ENCODE measurements at places on chromosomes 1 and 21.
A peak's percentile ranks its signal among the peaks of the same experiment; 100 is the strongest.

- no peak for DNase-seq
These were observed 13.9 kb downstream of the PLA2G2F start for GRCh38 chr1:20153000-20153418.

GRCh38 chr1:231867607-231868006 lies 241.0 kb downstream of the DISC1 start:
- DNase-seq, result no peak

GRCh38 chr21:17387030-17387617 lies 125.7 kb upstream of the CXADR start:
- peak; percentile 62 for DNase-seq

- peak; percentile 39 for DNase-seq
These were observed 8.7 kb upstream of the PPP1R15B start for GRCh38 chr1:204420039-204421004.

DNA sequence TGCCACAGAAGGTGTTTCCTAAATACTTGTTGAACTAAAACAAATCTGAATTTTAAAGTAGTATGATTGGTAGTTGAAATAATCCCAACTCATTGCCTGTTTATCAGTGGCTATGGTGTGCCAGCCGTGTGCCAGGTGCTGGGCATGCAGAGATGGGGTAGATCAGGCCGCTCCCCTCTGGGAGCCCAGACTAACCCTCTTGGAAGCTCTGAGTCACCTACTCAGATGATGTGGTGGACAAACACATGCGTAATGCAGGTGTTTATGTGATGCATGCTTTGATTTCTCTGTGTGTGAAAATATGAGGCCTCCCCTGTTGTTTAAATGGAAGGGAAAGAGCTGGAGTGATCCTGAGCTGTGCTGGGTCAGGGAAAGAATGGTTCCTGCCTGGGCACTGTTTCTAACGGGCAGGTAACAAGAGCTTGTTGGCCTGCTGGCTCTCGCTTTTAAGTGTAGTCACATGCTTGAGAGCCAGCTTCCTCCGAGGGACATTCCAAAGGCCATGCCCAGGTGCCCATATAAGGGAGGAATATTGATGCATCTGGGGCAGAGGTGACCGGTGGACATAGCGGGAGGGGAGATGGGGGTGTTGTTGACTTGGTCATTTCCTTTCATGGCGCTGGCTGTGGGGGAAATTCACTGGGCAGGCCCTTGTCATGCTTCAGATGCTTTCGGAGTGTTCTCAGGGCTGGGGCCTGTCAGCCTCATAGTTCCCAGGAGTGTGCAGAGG lies 10.2 kb downstream of the MFN2 start:
- DNase-seq, result peak; percentile 95

DNA sequence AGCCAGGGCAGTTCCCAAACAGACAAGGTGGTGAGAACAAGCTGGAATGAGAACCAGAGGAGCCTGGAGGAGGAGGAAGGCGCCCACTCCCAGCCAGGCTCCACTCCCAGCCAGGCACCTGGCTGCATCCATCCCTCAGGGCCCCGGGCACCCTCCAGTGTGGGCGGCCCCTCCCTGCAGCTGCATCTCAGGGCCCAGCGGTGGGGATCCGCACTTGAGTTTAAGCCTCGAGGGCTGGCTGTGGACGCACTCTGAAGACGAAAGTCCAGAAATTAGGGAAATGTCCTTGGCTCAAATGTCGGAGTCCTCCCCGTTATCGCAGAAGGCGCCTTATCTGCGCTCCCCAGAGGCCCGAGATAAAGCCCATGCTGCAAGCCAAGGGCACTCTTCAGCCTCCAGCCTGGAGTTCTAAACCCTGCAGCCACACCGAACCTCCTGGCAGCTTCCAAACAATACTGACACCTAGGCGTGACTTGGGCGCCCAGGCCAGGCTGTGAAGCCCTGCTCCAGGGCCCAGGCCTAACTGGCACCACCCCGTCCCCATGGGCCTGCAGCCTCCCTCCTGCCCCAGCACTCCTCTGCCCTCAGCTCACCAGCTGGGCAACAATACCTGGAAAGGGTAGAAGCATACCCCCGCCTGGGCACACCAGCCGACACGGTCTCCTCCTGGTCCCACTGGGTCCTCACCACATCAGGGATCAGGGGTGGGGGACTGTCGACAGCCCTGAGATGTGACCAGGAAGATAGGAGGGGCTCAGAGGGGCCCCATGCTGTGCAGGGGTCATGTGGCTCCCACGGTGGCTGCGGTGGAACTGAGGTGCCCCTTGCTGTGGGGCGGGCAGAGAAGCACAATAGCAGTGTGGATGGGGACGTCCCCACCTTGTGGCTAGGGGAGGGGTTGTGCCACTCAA lies 184.8 kb upstream of the VAMP3 start:
- no peak for DNase-seq

- peak; percentile 6 for DNase-seq
These were observed 854 bp upstream of the ZRANB2 start for GRCh38 chr1:71081697-71082080.

DNA sequence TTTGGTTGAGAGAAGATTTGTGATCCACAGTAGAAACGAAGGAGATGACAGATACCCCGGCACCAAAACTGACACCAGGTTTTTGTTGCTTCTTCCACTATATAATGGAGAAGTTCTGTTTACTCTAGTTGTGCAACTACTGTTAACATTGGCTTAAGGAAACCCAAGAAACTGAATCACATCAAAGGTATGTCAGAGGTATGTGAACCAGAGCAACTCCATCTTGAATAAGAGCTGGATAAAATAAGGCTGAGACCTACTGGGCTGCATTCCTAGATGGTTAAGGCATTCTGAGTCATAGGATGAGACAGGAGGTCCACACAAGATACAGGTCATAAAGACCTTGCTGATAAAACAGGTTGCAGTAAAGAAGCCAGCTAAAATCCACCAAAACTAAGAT lies 173.7 kb upstream of the CAMK1G start:
- DNase-seq, result peak; percentile 16

- no peak for DNase-seq
These were observed 54.3 kb downstream of the ABL2 start for GRCh38 chr1:179175011-179175841.

GRCh38 chr1:65478379-65479026 lies 58.0 kb downstream of the LEPR start:
- no peak for DNase-seq

GRCh38 chr1:188825471-188825870 lies 1652.2 kb downstream of the BRINP3 start:
- DNase-seq, result no peak

- no peak for DNase-seq
These were observed 22.3 kb downstream of the KCND3 start for GRCh38 chr1:111967067-111967690.

GRCh38 chr1:94301186-94301585 lies 63.8 kb upstream of the ARHGAP29 start:
- DNase-seq, result no peak

DNA sequence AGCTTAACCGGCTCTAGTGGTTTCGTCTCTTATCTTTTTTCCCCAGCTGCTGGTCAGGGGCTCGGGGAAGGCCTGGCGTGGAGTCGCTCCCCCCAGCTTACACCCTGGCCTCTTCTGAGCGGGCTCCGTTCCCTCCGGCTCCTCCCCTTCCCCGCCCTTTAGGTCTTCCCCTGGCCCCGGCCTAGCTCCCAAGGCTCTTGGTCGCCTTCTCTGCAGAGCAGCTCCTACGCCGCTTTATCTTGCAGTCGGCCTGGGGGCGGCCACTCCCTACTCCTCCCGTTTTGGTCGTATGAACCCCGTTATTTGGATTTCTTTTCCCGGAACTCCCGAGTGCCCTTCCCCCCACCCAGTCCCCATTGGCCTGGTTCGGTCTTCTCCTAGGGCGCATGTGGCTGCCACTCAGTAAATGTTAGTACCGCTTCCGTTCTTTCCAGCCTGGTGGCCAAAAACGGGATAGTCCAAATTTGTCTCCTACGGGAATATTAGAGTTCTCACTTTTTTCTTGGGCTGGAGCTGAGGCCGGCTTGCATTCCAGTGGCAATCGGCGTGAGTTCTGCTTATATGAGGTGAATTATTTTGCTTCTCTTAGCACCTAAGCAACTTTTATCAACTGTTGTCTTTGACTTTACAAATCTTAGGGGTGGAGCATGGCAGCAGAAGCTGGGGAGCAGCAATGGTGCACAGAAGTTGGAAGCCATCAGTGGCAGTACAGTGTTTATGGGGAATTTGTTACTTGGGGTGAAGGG lies 467 bp downstream of the THRAP3 start:
- no peak for DNase-seq

DNA sequence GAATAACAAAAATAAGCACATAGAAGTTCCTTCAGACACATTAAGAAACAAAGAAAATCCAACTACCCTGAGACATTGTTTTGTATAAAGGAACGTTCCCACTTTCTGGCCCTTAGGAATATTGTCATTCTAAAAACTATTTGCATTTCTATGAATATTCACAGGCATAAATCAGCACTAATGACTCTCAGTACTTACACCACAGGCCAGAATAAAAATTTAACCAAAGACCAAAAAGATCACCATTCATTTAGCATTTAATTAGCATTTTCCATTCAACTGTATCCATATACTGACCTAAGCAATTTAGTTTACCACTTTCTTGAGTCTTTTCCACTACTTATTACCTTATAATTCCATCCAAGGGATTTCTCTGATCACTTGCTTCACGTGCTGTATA lies 75.4 kb downstream of the TTLL7 start:
- DNase-seq, result no peak

DNA sequence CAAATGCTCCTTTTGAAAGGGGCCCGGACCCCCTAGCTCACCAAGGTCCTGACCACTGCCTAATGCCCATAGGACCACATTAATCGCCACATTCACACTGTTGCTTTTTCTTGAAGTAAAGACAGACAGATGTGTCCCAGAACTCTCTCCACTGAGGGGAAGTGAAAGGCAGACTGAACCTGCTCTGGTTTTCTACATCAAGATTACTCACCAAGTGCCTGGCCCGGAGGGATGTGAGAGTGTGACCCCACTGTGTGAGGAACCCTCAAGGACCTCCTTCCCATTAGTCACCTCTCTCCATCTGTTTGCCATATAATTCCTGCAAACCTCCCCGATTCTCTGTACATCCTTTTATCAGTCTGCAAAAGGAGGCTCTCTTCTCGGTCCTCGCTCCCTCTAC lies 381.5 kb downstream of the OMA1 start:
- no peak for DNase-seq

- DNase-seq, result no peak
These were observed 24.6 kb upstream of the SLC2A1 start for GRCh38 chr1:42983253-42983652.

GRCh38 chr1:87650306-87650705 lies 321.6 kb downstream of the LMO4 start:
- DNase-seq, result no peak

DNA sequence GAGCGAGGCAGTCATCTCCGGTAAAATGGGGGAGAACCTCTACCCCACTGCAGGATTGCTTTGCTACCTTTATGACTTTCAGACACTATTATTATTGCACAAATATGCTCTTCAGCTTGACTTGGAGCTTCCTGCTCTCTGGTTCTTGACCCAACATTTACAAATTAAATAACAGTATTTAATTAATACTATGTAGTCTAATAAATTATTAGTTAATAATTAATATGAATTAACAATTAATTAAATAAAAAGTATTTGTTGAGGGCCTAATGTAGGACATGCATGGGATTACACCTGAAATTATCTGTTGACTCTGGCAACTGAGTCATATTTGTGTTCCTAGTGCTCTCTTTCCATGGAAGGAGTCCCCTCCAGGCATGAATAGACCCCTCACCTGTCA lies 359.9 kb downstream of the SIPA1L2 start:
- DNase-seq, result no peak

GRCh38 chr1:30758121-30758688 lies 631 bp upstream of the LAPTM5 start:
- no peak for DNase-seq

- no peak for DNase-seq
These were observed 1.7 kb upstream of the KRTAP7-1 start for GRCh38 chr21:30831194-30831765.

GRCh38 chr1:186500804-186501203 lies 39.9 kb upstream of the PDC start:
- no peak for DNase-seq
